ENCODE measurements at places on chromosomes 1 and 21.

DNA sequence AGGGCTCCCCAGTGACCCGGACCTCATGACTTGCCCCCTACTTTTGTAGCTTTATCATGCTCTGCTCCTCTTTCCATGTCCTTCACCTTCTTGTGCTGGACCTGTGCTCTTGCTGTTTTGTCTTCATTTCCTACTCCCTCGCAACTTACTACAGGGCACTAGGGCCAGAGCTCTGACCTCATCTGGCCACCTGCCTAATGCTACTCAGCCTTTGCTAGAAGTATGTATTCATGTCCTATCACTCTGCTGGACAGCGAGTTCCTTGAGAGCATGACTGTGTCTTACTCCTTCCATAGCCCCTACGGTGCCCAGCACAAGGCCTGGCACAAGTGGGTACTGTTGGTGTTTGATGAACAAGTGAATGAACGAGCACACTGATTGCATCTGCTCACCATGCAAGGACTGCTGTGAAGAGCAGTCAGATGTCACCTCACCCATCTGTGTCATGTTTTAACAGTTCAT, 1.9 kb downstream of the MTFR1L start:
- DNase-seq = no peak

GRCh38 chr1:147545133-147545532, 3.8 kb downstream of the BCL9 start:
- peak; percentile 72 for DNase-seq

GRCh38 chr1:156645666-156646065, 3.7 kb downstream of the BCAN start:
- DNase-seq = no peak

GRCh38 chr1:178768423-178768822, 43.4 kb downstream of the RALGPS2 start:
- DNase-seq = no peak

- no peak for DNase-seq
Observed at GRCh38 chr1:6258675-6259074, 2.2 kb downstream of the GPR153 start.

GRCh38 chr1:58881471-58881994, 97.7 kb upstream of the JUN start:
- DNase-seq = no peak

GRCh38 chr1:21624571-21625389, 44.4 kb downstream of the RAP1GAP start:
- no peak for DNase-seq

- no peak for DNase-seq
Observed at GRCh38 chr1:237287876-237288521, 246.0 kb downstream of the RYR2 start.

DNA sequence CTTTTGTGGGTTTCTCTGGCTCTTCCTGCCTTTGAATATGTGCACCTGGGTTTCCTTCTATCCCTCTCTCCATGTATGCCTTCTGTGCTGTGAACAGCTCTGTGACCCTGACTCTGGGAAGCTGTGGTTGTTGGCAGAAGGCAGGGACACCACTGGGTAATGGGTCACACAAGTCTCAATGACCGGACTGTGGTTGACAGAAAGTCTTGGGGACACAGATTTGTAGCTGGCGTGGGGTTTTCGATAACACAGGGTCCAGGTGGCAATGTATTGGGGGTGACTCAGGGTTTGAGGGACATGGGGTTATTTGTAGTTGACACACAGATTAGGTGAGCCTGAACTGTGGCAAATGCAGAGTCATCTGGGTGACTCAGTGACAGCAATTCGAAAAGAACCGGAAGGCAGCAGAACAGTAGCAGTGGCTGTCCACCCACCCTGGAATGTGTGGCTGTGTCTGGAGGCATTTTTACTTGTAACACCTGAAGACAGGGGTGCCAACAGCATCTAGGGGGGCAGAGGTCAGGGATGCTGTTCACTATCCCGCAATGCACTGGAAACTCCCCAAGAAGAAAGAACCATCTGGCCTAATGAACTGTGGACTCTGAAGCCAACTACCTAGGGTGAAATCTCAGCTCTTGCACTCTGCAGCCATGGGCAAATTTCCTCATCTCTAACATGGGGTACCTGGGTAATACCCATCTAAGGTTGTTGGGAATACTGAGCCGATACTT, 13.0 kb upstream of the SLC6A9 start:
- DNase-seq = no peak

DNA sequence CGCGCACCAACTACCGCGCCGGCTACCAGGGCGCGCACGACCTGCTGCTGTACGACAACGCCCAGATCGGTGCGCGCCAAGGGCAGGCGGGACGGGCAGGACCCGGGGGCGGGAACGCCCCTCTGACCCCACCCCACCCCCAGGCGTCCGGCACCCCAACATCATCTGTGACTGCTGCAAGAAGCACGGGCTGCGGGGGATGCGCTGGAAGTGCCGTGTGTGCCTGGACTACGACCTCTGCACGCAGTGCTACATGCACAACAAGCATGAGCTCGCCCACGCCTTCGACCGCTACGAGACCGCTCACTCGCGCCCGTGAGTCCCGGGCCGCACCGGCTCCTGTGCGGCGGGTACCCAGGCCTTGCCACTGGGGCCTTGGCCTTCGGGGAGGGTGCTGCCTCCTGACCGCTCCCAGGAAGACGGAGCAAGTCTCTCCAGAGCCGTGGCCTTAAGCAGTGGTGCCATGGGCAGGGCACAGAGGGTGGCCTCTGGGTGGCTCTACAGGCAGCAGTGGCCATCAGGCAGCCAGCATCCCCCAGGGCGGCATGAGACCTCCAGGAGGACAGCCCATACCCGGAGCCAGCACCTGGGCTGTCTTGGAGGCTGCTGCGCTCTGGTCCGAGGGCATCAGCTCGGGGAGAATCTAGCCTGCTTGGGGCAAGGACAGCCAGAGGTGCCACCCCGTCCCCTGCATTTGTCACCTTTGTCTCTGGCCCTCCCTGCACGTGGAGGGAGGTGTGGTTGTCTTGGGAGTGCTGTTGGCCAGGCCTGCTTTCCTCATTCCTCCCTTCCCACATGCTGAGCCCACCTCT, 8.1 kb upstream of the MMP23B start:
- DNase-seq = no peak

- DNase-seq = no peak
Observed at GRCh38 chr1:20496241-20496661, 10.2 kb upstream of the CAMK2N1 start.

DNA sequence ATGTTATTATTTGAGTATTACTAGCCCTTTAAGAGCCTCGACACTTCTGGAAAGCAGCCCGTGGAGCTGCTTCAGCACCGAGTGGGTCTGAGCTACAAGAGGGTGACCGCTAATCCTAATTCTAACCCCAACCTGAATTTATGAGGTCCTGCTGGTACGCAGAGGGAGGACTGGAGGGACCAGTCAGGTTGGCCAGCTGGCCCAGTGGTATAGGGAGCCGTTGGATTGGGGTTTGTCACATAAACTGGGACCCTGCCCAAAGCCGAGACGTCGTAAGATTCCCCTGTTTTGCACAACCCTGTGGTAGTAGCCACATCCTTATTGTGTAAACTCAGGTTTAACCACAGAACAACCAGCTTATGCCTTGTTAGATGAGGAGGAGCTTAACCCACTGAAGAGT, 60.8 kb upstream of the F3 start:
- DNase-seq = no peak

- DNase-seq = peak; percentile 16
Observed at GRCh38 chr1:38858833-38859560, 575 bp downstream of the RRAGC start.

DNA sequence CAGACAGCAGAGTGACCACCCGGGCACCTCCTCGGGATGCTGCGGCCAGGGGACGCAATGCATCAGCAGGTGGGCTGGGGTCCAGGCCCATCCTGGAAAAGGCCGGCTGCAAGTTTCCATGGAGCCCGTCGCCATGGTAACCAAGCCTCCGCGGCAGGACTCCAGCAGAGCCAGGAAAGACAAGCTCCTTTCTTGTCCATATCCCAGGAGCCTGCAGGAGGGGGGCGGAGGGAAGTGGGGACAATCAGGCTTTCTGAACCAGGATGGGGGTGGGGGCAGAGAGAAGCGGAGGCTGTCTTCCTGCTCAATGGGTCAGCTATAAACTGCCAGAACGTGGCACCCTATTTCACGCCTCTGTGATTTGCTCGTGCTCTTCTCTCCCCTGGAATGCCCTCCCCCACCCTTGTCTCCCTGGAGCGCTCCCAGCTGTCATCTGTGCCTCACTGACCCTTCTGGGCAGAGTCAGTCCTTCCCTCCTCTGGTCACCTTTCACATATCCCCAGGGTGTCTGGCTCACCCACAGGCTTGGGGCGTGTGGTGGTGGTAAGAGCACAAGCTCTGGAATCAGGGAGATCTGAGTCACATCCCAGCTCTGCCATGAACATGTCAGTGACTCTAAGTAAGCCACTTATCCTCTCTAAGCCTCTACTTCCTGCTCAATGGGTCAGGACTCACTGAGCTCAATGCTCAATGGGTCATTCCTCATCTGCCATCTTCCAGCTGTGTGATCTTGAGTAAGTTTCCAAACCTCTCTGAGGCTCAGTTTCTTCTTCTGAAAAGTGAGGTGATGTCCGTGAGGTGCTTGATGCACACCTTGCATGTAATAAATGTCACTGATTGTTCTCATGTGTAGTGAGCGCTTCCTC, 58.9 kb upstream of the LAPTM5 start:
- no peak for DNase-seq

GRCh38 chr1:54459726-54460191, 53.6 kb upstream of the SSBP3 start:
- no peak for DNase-seq

Data from activated CD4-positive, alpha-beta T cell treated with anti-CD3 and anti-CD28 coated beads for 1 hour (primary cell).